Amniotic epithelial cell (primary cell): ENCODE measurements at places on chromosomes 12 and 14.

DNA sequence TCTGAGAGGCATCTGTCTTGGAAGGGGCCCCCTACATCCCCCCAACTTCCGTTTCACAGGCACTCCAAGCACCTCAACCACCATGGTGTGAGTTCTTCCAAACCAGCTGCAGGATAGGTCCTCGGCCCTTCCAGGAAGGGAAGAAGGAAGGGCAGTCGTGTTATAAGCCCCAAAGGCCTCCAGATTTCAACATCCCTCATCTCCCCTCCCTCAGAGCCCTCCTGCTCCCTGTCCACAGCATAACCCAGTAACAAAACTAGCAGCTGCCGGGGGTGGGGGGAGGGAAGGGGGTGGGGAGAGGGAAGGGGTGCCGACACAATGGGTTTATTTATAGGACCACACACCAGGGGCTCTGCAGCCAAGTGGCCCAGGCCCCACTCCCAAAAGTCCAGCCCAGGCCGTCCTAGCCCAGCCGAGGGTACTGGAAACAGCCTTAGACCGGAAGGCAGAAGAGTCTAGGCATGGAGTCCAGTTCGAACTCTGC lies 18.3 kb downstream of the NCKAP5L start:
- DNase-seq = no peak

DNA sequence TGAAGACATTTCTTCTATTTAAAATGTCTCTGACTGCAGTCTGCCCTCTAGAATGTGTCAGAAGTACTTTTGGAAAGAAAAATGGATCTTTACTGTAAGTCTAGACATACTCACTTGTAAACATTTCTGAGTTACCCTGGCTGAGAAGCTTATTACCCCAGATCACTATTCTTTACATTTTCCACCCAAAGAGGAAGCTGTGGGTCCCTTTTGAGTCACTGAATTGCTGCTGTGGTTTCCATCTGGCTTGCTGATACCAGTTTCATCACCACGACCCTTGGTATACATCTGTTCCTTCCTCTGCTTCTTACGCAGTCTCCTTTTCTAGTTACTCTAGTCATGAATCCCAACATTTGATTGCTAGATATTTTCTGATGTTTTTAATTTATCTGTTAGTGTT lies 20.2 kb upstream of the CLEC4D start:
- no peak for DNase-seq

DNA sequence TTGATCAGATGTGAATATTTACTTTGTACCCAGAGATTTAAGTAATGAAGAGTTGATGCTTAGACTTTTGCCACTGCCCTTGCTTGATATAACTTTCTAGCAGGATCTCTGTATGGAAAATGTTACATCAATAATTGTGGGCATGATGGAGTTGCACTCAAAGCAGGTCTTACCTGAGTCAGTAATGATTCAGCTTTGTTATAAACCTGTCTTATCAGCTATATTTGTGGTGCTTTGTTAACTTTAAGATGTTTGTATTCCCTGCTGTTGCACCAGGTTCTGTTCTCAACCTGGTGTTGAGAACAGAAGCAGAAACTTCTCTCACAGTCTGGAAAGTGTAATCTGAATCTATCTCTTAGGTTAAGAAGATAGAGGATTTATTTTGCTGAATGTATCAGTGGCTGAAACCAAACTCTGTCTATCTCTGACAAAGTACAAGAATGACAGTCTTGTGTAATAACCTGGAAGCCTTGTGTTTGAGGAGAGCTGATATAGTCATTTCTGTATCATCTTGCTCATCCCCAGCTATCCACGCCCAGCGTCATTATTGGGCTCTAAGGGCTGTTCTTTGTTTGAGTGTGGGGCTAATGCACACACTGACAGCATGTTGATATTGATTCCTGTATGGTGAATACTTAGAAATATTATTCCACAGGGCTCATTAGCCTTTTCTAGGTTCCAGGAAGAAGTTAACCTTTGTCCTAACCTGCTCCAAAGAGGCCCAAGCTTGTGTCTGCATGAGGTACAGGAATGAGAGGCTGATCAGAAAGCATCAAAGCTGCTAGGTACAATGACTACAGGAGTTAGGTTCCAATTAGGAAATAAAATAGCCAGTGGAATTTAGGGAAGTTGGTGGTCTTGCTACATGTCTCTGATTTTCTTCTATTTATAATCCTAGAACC lies 3.6 kb downstream of the AKAP6 start:
- no peak for DNase-seq

DNA sequence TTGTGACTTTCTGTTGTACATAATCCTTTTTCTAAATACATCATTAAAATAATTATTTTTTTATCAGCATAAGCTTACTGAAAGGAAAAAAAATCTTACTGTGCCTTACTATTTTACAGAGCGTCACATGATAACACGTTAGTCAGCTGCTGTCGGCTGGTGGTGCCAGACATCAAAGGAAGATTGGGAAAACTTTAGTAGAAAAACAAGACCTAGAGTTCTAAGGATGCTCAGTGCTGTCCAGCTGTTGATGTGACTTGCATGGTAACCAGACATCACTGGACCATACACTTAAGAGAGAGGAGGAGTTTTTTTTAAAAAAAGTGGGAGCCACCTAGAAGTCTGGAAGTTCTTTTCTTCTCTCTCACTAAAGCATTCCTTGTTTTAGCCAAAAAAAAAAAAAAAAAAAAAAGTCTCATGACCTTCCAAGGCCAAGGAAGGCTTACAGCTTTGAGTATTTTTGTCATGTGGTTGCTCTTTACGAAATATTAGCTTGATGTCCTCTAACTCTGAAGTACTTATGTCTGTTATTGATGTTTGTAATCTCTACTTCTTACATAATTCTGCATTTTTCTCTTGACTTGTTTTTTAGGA lies 4.5 kb downstream of the RASSF8 start:
- DNase-seq = peak; percentile 81

DNA sequence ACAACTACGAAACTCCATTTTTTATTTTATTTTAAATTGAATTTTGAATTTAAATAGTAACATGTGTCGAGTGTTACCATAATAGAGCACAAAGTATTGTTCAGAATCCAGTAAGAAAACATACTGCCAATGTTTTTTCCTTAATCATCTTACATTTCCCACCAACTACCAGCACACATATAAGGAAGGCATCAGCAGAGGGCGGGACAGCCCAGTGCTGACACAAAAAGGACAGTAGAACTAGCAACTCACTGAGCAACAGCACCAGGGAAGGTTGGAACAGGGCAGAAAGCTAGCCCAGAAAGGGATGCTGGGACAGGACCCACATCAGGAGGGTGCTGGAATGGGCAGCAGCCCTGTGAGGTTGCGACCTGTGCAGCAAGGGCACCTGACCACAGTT lies 43.9 kb downstream of the DICER1 start:
- DNase-seq = no peak

GRCh38 chr14:25222256-25222655 lies 172.3 kb upstream of the STXBP6 start:
- DNase-seq = no peak
